ENCODE measurements at places on chromosomes 2 and 18.
A peak's percentile ranks its signal among the peaks of the same experiment; 100 is the strongest.

DNA sequence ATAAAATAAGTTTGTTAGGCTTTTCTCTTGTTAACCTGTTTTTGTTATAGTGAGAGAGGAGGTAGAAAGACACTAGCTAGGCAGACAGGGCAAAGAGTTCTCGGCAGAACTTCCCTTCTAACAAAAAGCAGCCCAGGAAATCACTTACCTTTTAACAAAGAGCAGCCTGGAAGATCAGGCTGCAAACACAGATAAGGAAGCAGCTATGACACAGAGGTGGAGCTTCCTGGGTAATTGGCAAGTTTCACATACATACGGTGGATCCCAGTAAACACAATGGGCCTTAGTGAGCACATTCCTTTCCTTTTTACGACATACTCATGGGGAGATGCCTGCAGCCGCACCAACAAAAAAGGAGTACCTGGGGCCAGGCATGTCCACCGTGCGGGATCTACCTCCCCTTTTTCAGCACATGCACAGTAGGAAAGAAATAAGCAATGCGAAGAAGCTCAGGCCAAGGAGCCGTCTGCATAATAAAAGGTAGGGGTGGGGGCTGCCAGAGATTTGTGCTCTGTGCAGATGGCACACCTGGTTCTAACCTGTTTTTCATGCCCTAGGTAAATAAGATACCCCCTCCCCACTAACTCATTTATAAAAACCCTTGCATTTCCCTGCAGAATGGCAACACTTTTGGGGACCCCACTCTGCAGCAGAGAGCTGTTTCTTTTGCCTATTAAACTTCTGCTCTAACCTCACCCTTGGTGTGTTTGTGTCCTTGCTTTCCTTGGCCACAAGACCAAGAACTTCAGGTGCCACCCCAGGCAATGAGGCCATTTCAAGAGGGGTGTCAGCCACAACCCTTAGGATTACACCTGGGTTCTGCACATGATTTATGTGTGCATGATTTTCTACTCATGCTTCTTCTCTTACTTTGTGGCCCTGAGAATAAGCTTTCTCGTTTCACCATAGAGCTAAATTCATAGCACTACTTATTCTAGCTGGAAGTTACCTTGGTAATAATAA, 26.5 kb downstream of the MDH1 start:
- DNase-seq = no peak

GRCh38 chr2:141848191-141848590, 282.6 kb downstream of the LRP1B start:
- no peak for DNase-seq

DNA sequence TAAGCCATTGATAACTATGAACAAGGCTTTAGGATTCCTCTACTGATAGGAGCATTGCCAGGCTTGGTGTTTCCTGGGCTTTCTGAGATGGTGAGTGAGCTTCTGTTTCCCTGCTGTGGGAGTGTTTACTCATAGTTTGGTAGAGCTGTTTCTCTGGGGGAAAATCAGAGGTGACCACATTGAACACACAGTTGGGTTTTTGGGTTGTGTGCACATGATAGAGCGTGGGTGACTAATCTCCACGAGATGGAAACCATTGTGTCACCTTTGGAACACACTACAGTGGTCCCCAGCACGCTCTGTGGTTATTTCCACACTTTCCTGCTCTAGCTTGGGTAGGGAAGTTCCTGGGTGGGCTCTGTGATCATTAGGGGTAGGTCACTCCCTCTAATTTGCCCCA, 5.4 kb downstream of the IL1R1 start:
- DNase-seq = no peak

GRCh38 chr2:46555646-46556234, 76.4 kb downstream of the TMEM247 start:
- DNase-seq = no peak

GRCh38 chr18:23311351-23312121, 141.6 kb upstream of the RIOK3 start:
- no peak for DNase-seq

- no peak for DNase-seq
These were observed 5.2 kb downstream of the NCAPH start for GRCh38 chr2:96340493-96341414.

DNA sequence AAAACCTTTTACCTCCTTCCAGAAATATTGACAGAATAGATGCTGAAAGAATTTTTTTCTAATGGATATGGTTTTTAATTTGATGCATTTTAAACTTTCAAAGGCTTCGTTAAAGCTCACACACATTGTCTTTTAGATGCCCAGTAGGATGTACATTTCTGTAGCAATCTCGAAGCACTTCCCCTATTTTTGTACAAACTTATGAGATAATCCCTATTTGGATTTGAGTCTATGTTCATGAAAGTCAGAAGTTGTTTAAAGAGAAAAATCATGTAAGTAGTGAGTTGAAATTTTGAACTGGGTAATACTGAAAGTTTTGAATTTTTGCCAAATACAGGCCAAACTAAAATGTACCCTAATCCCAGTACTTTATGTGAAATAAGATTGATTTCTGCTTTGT, 38.1 kb upstream of the MMADHC start:
- no peak for DNase-seq

- DNase-seq = no peak
These were observed 323.9 kb downstream of the SLC8A1 start for GRCh38 chr2:40127890-40128557.

- DNase-seq = no peak
These were observed 497.5 kb downstream of the TNS1 start for GRCh38 chr2:217505303-217505702.

GRCh38 chr2:237798236-237799059, at the start of gene RBM44:
Gene RBM44 (plus strand): TSS chr2:237798779. CDS start chr2:237813610, 14,831 bp downstream.
- no peak for DNase-seq

DNA sequence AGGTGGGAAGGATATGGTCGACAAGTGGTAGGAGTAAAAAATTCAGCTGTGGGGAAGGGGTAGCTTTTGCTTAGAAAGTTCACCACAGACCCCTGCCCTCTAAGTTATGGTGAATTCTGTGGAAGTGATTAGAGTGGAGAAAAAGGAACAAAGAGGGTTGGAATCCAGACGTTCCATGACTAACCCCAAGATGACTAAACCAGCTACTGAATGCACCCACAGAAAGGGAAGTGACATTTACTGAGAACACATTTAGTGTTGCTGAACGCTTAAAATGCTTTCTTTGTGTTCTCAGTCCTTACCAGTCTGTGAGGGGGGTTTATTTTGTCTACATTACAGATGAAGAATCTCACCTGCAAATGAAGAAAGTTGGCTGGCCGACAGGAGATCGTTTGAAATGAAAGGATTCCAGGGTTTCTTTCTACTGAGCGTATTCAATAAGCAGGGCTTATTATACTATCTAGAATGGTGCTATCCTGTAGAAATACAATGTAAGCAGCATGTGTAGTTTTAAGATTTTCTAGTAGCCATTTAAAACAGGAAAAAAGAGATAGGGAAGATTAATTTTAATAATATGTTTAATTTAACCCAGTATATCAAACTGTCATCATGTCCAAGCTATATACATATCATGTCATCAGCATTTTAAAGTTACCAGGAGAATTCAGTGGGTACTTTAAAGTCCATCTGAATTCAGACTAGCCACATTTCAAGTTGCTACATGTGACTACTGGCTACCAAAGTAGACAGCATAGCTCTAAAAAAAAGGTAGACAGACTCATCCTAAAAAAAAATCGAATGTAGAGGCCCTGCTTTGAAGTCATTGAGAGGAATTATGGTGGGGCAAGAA, 60.1 kb downstream of the LIMS1 start:
- DNase-seq = peak; percentile 64

DNA sequence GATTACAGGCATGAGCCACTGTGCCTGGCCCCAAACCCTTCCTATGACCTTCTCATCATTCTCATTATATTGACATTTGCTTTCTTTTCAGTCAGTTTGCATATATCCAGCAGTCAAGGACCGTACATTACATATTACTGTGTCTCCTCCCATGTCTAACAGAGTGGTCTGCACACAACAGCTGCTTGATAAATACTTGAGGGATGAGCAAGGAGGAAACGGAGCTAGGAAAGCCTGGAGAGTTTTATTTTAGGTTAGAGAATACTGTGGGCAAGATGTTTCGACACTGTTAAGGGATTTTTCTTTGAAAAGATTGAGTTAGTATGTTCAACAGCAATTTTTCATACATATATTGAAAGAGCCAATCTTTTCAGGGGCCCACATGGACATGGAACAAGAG, 76.2 kb upstream of the CHRNA1 start:
- DNase-seq = no peak

DNA sequence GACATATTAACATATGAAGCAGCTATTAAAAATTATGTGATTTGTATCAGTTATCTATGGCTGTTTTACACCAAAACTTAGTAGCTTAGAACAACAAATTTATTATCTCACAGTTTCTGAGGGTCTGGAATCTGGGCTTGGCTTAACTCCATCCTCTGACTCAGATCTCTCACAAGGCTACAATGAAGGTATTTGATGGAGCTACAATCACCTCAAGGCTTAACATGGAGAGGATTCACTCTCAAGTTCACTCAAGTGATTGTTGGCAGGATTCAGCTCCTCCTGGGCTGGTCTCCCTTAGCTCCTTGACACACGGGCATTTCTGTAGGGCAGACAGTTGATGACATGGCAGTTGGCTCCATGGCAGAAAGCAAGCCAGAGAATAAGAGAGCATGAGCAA, 133.0 kb upstream of the SLC14A2 start:
- DNase-seq = no peak

GRCh38 chr18:48719974-48720654, 181.3 kb downstream of the CTIF start:
- DNase-seq = no peak

DNA sequence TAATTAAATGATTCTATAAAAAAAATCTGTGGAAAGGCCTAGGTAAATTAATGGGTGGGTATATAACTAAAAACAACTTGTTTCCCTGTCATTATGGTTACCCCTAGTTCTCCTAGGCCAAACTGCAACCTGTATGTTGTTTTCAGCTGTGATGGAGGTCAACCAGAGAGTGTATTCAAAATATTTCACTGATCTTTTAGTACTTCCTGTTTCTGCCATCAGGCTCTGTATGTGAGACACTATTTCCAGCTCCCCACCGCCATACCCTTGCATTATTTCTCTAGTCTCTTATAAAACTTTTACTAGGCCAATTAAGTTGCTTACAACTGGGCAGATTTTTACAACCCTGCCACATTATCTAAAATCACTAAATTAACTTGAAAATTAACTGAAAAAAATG, 21.0 kb upstream of the CDKL4 start:
- DNase-seq = no peak

Measured in GF-D8 (cell line).